ENCODE measurements at places on chromosomes 2 and 18. TPM values are rescaled to one million over a fixed set of nuclear protein-coding genes. Genes with fewer than 3 reads are reported as not detected.

CD8B2 gene
- not detected for total RNA-seq

HES6 gene
- total RNA-seq: 10.4 TPM

DNA sequence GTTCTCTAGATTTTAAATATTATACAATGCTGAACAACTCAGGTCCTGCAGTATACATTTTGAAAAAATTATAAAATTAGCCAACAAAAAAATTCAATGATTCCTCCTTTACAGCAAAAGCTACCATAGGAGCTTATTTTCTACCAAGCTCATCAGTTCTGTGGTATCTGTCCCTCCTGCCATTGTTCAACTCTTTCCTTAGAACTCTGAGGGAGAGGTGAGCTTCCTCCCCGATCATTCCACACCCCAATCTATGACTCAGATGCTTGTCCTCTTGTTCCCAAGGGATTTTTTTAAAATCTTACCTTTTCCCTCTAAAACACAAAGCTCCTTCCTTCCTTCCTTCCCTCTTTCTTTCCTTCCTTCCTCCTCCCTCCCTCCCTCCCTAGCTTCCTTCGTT lies 13.5 kb downstream of the DPP4 start:
- no peaks in the 10 kb centered on the region for H3K36me3 ChIP-seq
- no peaks in the 10 kb centered on the region for H3K4me1 ChIP-seq
- H3K27ac ChIP-seq: no peak overlapping the region

DNA sequence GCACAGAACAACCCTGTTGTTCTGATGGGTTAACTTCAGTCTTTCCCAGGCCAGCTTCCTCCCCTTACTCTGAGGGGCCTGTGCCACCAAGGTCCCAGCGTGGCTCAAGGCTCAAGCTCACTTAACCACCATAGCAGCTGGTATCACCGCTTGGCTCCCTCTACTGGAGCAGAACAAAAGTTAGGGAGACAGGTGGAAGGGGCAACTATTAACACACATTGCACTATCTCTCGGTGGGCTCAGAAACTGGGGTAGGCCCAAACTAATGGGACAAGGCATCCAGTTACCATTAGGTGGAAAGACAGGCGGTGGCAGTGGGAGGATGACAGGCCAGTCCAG lies 88.7 kb upstream of the ATL2 start:
- no peak overlapping the region for H3K4me3 ChIP-seq
- no peak for DNase-seq
- H3K27ac ChIP-seq: peak overlapping the region; percentile 85
- peaks cover 76% of the 10 kb centered on the region for H3K4me1 ChIP-seq
- H3K36me3 ChIP-seq: no peaks in the 10 kb centered on the region

PRKCE gene
- 21.1 TPM for total RNA-seq

CNGA3 gene
- total RNA-seq: 13.7 TPM

GRCh38 chr2:45134726-45135125 lies 125.5 kb upstream of the SIX2 start:
- no peaks in the 10 kb centered on the region for H3K4me1 ChIP-seq
- no peak for DNase-seq
- H3K36me3 ChIP-seq: no peaks in the 10 kb centered on the region
- H3K27ac ChIP-seq: no peak overlapping the region
- H3K4me3 ChIP-seq: no peak overlapping the region

IGFBP5 gene
- 1,471 TPM for total RNA-seq

ASNSD1 gene
- total RNA-seq: 46.1 TPM

GRCh38 chr18:5058768-5059695 lies 138.0 kb downstream of the AKAIN1 start:
- H3K27ac ChIP-seq: no peak overlapping the region
- no peak for DNase-seq
- H3K27me3 ChIP-seq: peaks cover 4% of the 10 kb centered on the region
- no peaks in the 10 kb centered on the region for H3K36me3 ChIP-seq
- H3K4me3 ChIP-seq: no peak overlapping the region

RIF1 gene
- total RNA-seq: 31.0 TPM

- no peak overlapping the region for H3K27ac ChIP-seq
- peak; percentile 81 for DNase-seq
- no peak overlapping the region for H3K4me3 ChIP-seq
- no peaks in the 10 kb centered on the region for H3K36me3 ChIP-seq
- H3K4me1 ChIP-seq: no peaks in the 10 kb centered on the region
- H3K27me3 ChIP-seq: no peaks in the 10 kb centered on the region
Measured at GRCh38 chr2:169087757-169088379, 18.5 kb downstream of the DHRS9 start.

All from esophagus muscularis mucosa (tissue), 4 donors.